ENCODE measurements at places on chromosomes 6 and 20.

DNA sequence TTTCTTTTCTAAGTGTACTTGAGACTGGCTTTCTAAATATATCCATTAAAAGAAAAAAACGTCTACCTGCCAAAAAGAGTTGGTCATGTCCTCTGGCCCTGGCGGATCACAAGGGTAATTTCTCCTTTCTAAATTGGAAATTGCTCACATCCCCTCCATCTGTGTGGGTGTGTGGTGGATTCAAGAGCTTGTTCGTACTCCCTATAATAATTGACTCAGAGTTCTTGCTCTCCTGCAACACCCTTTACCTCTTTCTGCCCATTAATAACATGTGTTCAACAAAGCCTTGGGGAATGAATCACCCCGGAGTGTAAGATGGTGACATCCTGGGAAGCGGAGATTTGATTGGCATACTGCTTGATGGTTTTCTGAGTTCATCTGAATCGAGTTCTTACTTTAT lies 263.8 kb downstream of the ALDH8A1 start:
- DNase-seq: no peak

DNA sequence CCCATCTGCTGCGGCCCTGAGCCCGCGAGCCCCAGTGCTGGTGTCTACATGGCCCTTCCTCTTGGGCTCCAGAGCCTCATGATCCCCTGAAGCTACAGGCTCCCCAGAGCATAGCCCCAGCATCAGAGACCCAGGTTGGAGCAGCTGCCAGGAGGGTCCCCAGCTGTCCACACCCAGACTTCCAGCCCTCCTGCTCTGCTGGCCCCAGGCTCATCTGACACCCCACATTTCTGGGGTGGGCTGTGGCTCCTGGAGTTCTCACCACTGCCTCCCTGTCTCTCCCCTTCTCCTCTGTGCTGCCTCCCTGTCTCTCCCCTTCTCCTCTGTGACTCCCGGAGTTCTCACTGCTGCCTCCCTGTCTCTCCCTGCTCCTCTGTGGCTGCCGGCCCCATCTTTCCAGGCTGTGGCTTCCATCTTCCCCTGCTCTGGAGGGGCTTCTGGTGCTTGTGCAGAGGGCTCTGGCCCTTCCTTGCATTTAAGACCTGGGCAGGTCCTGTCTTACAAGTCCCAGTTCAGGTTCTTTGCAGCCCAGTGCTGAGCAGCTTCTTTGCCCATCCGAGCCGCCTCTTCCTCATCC lies 108.1 kb downstream of the ERMARD start:
- DNase-seq: no peak

GRCh38 chr6:16663901-16664300 lies 97.4 kb downstream of the ATXN1 start:
- DNase-seq: no peak

DNA sequence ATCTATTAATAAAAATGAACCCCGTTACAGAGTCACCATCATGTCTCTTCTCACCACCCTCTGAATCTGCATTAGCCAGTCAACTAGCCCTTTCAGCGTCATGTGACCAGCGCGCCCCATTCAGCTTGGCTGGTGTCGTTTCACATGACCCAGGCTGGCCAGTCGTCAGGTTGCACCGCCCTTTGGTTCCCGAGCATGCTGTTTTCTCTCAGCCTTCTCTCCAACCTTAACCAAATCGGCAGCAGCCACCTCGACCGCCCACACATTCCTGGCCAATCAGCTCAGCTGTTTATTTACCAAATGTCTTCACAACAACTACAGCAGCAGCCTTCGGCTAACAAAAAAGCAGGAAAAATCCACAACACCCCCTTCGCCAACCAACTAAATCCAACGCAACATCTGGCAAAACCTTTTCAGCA lies 5.6 kb downstream of the SRSF3 start:
- DNase-seq: peak; percentile 30

DNA sequence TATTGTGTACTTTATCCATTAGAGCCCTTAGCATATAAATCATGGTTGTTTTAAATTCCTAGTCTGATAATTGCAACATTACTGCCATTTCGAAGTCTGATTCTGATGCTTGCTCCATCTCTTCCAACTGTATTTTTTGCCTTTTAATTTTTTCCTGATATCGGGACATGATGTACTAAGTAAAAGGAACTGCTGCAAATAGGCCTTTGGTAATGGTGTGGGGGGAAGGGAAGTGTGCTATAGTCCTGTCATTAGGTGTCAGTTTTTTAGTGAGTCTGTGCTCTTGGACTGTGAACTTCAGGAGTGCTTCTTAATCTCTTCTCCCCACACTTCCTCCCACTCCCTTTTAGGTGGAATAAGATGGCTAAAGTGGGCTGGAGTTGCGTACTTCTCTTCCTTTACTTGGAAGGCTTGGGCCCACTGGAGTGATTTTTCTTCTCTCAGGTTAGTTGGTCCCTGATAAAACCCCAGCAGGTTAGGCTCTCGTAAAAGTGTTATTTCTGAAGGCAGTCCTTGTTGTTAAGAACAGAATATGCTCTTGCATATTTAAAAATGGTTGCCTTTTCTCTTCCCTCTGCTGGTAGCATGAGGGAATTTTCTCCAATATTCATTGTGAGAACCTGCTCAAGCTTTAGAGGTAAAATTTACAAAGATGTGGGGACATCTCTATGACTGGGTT lies 18.1 kb downstream of the STXBP5 start:
- no peak for DNase-seq

DNA sequence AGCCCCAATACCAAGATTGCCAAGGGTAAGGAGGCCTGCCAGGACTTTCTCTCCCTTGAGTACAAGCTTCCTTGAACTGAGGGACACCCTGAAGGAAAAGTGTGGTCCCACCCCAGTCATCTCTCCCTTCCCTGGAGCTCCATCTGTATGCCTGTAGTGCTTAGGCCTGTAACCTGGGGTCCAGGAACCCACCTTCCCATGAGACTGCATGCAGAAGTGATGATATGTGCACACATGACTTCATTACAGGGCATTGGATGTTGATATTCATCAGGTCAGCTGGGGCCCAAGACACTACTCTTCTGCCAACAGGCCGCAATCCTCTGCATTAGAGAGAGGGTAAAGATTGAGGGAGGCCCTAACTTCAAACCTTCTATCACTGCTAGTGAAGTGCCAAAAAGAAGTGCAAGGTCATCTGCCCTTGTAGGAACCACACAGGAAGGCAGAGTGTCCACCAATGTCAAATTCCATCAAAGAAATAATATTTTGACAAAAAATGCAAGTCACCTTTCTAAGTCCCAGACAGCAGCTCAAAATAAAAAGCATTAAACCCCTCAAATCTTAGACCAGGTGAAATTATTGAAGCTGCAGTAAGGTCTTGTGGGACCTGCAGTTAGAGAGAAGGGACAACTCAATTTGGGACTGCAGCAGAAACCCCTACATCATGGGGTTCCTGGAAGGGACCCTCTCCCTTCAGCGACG lies 5.1 kb downstream of the HLA-F start:
- no peak for DNase-seq

DNA sequence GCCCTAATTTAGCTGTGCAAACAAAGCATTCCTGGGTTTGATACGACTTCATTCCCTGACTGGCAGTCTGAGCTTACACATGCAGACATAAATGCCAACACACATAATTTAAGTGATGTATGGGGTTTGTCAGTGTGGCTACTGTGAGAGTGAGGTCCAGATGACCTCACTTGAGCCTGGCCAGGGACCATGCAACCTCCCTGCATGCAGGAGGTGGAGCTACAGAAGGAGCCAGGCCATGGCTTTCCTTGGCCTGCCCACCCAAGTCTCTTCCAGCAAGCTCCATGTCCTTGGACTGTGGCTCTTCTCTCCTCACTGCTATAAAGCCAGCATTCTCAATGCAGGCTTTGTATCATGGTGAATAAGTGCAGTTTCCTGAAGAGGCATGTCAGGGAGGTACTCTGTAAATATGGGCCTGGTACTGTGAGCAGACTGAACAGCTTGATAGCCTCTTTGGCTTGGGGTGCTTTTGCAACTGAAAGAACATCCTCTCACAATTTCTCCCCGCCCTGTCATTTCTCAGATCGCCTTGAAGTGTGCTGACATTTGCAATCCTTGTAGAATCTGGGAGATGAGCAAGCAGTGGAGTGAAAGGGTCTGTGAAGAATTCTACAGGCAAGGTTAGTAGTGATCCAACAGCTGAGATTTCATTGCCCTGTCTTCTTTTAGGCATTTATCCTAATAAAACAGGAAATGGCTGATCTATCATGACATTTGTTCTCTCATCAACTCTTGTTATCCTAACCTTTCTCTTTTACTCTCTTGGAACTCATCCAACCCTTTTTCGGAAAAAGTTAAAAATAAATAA lies 69.2 kb downstream of the MTFR2 start:
- no peak for DNase-seq

DNA sequence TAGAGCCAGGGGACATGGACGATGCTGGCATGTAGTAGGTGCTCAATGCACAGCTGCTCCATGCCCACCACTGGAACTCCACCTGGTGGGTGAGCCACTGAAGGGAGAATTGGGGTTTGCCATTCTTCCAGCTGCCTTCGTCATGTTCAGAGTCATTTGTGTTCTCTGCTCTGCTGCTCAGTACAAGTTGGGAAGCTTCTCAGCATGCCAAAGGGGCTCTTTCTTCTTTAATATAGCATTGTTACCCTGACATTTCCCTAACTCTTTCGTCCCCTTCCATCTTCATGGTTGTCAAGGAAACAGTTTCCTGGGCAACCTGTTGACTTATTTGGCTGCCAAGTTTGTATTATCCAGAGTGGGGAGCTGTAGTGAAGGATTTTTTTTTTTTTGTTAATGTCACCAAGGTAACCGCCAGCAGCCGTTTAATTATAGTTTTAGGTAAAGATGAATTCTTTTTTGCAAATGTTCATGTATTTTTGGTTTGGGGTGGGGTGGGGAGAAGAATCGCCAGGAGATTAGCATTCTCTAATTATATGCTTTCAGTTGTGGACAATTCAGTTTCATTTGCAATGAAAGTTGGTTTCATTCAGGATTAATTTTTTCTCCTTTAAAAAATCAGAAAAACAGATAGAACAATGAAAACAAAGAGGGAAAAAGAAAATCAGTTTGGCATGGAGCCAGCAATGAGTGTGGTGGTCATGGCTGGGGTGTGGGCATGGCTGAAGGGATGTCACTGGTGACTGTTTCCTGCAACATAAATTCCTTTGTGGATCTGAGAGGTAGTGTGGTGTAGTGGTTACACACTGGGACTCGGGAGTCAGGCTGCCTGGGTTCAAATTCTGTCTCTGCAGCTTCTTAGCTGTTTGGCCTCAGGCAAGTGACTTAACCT lies 73.0 kb upstream of the KCNG1 start:
- no peak for DNase-seq

GRCh38 chr20:37989601-37990295 lies 43.5 kb downstream of the TTI1 start:
- no peak for DNase-seq

GRCh38 chr6:37913210-37913609 lies 93.7 kb downstream of the ZFAND3 start:
- DNase-seq: no peak

DNA sequence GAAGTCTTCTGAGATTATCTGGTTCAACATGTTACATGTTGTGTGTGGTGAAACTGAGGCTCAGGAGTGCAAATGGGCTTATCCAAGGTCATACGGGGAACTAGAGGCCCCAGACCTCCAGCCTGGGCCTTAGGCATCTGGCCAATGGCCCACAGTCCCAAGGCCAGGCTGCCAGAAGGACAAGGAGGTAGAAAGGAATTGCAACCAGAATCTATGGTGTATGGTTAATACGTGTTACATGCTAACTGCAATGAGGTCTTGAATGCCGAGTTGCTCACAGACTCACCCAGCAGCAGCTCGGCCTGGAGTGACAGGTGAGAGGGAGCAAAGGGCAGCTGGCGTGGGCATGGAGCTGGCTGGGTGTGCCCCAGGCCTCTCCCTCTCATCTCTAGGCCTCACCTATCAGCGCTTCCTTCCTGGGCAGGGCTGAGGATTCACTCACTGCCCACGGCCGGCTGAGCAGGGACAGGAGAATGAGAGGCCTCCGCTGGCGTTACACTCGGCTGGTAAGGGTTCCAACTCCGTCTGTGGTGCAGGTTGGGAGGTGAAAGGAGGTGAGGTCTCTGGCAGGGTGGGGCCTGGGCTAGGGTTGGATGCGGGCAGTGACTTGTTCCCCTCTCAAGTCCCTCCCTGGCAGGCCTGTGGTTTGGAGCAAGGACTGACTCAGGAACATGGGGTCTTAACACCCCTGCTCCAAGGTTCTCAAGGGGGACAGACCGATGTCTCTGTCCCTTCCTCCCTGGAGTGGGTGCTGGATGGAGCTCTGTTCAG lies at the start of gene TLDC2:
TLDC2 (plus strand) TSS at position 437 of the 771 bp plus-strand sequence; CDS start at position 474, 37 bp downstream.
- DNase-seq: no peak

DNA sequence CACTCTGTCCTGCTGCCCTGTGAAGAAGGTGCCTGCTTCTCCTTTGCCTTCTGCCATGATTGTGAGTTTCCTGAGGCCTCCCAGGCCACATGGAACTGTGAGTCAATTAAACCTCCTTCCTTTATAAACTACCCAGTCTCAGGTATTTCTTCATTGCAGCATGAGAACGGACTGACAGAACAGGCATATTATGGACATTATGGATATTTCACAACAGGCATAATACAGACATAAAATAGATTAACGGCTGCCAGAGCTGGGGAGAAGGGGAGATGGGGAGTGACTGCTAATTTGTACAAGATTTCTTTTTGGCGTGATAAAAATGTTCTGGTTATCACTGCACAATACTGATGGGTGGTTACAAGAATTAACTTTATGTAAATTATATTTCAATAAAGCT lies 29.4 kb downstream of the TRPC4AP start:
- no peak for DNase-seq

GRCh38 chr20:10861619-10862018 lies 187.8 kb upstream of the JAG1 start:
- no peak for DNase-seq
